ENCODE measurements at places on chromosomes 7 and 10.
A peak's percentile ranks its signal among the peaks of the same experiment; 100 is the strongest.

- DNase-seq = no peak
Measured at GRCh38 chr7:70178787-70179186, 580.5 kb downstream of the AUTS2 start.

DNA sequence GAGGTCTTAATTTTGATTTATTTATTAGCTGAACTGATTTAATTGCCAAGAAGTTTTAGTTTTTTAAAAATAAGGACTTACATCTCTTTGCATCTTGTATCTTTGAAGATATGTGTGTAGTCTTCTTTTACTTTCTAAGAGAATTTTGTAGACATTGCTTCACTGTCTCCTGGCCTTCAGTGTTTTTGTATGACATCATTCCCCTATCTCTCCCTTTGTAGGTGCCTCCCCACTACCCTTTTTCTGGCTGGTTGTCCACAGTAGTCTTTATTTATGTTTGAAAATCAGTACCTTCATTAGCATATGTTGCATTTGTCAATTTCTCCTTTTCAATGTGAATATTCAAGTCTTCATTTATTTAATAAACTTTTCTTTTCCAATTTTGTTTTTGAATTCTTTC is 64.1 kb upstream of the RAB18 start:
- DNase-seq = no peak

GRCh38 chr10:76265441-76266113 is 834.2 kb downstream of the LRMDA start:
- DNase-seq = no peak

DNA sequence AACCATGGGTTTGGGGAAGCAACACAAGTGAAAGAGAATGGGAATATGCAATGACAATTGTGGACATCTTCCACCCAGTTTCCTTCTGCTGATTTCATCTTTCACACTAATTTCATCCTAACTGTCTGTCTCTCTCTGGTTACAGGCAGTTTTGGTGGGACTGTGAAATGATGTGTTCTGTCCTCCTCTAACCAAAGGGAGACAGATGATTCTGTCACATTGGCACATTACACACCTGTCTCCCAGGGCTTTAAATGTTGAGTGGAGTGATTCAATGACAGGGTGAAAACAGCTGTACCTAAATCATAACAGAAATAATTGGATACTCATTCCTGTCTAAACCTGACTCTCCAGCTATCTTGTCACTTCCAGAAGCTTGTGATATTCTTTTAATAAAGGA is 60.0 kb downstream of the DGKB start:
- no peak for DNase-seq

DNA sequence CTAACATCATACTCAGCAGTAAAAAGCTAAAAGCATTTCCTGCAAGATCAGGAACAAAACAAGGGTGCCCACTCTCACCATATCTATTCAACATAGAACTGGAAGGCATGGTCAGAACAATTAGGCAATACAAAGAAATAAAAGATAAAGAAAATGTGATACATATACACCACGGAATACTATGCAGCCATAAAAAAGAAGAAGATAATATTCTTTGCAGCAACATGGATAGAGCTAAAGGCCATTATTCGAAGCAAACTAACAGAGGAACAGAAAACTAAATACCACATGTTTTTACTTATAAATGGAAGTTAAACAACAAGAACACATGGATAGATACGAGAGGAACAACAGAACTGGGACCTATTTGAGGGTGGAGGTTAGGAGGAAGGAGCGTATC is 652.7 kb downstream of the GRID1 start:
- DNase-seq = no peak

GRCh38 chr10:48470893-48471805 is 133.7 kb downstream of the ARHGAP22 start:
- DNase-seq = no peak

- peak; percentile 53 for DNase-seq
Measured at GRCh38 chr7:32892521-32893206, 1.1 kb upstream of the KBTBD2 start.

DNA sequence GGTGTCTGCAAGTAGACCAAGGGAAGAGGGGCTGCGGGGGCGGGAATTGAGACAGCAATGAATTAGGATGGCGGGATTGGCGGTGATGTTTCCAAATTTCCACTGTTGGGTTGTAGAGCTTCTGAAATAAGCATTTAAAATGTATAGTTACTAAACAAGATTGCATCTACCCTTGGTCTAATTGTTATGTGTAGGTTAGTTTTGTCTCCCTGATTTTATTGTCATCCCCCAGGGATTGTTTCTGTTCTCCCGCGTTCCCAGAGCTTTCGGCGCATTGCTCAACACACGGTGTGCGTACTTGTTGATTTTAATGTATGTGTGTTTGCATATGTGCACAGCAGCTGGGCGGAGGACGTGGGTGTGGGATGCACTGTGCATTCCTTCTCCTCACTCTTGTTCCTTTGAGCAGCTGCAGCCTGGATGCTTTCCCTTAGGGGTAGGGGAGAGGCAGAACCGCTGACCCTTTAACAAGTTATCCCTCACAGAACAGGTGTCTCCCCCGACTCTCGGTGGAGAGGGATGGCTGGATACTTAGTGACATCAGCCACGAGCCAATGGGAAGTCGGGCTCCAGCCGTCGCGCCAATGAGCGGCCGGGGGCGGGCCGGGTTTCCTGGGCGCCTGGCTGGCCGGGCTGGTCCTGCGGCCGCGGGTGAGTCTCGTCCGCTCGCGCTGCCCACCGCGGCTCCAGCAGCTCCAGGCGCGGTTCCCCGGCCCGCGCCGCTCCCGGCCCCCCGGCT is at the start of gene TSPAN33:
TSS of gene TSPAN33 (plus strand) at position 613 of the 739 bp plus-strand sequence. CDS start 274 bp downstream, outside the sequence.
- peak; percentile 49 for DNase-seq

Measured in fibroblast of gingiva (primary cell).